ENCODE measurements at places on chromosomes 4 and X. TPM values are rescaled to one million over a fixed set of nuclear protein-coding genes. Genes with fewer than 3 reads are reported as not detected.

PDGFRA gene
- 14.1 TPM for total RNA-seq

CMC4 gene
- 1.8 TPM for total RNA-seq

CFAP99 gene
- not detected for total RNA-seq

CCKAR gene
- not detected for total RNA-seq

FOXR2 gene
- total RNA-seq, result not detected

KLB gene
- not detected for total RNA-seq

EXOSC9 gene
- total RNA-seq, result 25.4 TPM

RHOXF2 gene
- not detected for total RNA-seq

CXCL1 gene
- total RNA-seq, result not detected

LEF1 gene
- total RNA-seq, result 0.98 TPM

TMEM271 gene
- total RNA-seq, result 22.7 TPM

TCEAL6 gene
- total RNA-seq, result not detected

MAGEB18 gene
- total RNA-seq, result not detected
